HCEC 1CT (cell line): ENCODE measurements at places on chromosomes 12 and 14.

- DNase-seq = no peak
These were observed 1.7 kb downstream of the OTX2 start for GRCh38 chr14:56808383-56809269.

DNA sequence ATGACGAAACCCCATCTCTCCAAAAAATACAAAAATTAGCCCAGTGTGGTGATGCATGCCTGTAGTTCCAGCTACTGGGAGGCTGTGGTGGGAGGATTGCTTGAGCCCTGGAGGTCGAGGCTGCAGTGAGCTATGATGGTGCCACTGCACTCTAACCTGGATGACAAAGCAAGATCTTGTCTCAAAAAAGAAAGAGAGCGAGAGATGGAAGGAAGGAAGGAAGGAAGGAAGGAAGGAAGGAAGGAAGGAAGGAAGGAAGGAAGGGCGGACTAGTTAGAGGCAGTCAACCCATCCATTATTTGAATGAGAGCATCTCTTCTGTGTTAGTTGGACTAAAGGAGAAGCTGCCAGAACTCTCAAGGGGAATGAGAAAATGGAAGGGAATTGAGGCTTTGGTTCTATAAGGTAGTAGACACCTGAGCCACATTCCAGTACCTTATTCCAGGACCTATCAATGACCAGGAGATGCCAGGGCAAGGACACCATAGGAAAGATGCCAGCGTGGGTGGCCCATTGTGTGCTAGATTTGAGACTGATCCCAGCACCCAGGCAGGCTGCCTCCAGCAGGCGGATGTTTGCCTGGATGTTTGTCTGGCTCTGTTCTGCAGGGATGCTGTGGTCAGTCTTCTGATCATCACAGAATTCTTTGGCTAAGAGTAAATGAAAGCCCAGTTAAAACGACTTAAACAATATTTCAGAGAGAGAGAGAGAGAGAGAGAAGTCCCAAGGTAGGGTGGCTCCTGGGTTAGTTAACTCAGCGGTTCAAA, 11.5 kb upstream of the P2RX7 start:
- DNase-seq = no peak

GRCh38 chr12:6535697-6535946, 1.3 kb downstream of the GAPDH start:
- no peak for DNase-seq

DNA sequence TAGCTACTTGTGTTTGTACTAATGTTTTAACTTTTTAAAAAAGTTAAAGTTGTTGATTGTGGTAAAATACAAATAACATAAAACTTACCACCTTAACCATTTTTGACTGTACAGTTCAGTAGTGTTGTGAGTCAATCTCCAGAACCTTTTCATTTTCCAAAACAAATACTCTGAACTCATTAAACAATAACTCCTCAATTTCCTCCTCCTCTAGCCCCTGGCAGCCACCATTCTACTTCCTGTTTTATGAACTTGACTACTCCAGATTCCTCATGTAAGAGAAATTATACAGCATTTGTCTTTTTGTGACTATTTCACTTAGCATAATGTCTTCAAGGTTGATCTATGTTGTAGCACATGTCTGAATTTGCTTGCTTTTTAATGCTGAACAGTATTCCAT, 299.1 kb upstream of the AMIGO2 start:
- no peak for DNase-seq

GRCh38 chr12:27733052-27733656, 22.5 kb downstream of the MRPS35 start:
- peak; percentile 56 for DNase-seq

DNA sequence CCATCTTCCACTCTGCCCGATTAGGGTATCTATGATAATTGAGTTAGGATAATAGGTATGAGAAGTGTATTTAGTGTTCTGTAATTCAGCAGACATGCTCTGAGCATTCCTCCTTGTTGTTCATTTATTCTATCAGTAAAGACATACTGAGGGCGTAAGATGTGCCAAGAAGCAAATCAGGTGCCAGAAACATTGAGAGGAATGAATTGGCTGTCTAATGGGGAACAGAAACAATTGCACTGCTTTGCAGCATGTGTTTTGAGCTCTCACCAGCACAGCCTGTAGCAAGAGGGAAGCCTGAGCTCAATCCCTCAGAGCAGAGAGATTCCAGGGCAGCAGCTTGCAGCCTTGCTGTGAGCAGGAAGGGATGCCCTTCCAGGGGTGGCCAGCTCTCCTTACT, 589.3 kb downstream of the BCL11B start:
- DNase-seq = no peak

DNA sequence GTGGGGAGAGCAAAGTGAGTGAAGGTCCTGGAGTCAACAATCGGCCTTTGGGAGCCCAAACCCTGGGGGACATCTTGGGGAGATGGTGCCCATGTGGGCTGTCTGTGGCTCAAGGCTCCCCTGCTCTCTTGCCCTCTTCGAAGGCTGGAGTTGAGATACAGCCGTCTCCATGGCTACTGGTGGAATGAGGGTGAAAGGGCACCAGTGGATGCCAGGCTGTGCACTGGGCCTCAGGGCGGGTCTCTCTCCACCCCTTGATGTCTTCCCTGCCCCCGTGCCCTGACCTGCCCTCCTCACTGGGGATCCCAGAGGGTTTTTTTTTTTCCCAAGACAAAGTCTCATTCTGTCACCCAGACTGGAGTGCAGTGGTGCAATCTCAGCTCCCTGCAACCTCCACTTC, 2.0 kb upstream of the ANKRD9 start:
- DNase-seq = no peak

DNA sequence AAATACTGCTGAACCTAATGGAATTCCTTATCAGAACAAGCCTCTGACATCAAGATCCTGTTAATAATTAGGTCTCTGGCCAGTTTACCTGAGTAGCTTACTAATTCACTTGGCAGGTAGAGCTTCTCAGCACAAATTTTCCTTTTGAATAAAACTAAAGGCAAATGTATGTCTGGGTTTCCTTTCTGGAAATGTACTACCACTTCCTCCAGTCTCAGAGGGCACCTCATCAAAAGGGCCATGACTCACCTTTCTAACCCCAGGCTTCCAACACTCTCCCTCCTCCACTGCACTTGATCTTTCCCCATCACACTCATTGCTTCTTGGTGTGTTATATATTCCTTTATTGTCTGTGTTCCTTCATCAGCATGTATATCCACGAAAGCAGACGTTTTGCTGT, 90.5 kb downstream of the SLC2A13 start:
- peak; percentile 48 for DNase-seq

GRCh38 chr12:67433385-67434175, 164.4 kb downstream of the CAND1 start:
- peak; percentile 47 for DNase-seq

DNA sequence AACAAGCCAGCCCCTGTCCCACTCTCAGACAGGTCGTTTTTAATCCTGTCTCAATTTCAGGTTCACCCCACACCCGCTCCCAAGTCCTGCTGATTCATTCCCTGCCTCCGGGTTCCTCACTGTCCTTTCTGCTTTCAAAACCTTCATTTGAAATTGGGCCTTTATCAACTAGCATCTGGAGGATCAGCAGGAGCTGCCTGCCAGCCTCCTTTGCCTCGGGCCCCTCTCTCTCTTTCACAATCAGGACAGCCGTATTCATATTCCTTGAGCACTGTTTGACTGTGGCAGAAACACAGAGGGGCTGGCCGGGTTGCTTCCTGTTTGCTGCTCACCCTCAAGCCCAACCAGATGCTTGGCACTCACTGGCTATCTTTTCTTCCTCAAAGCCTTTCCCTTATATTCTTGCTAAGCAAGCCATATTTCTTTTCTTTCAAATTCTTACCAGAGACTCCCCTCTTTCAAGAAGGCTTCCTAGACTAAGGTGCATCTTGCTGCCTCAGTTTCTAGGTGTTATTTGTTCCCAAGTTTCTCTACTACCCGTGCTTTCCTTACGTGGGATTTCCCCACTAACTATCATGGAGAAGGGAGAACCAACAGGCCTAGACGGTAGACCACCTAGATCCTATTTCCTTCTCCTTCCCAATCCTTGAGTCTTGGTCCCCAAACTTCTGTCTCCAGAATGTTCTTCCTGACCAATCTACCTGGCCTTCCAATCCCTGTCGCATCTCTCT, 3.0 kb downstream of the GALNT6 start:
- peak; percentile 34 for DNase-seq

- DNase-seq = no peak
These were observed 18.9 kb downstream of the ADGRD1 start for GRCh38 chr12:130972586-130972950.
